ENCODE measurements at places on chromosomes 5 and 9.

DNA sequence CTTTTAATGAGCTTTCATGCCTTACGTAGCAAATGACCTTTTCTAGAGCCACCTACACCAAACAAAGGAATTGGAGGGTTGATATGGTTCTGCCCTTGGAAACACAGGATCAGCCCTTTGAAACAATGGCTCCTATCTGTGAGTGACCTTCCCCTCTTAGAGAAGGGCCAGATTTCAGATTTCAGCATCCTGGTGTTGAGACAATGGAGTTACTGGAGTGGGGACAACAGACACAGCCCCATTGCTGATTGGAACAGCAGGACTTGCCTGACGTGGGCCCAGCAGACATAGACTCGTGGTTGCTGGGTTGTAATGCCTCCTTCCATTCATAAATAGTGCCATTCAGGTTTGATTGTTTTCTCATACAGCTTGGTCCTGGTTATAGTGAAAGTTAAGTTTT lies 96.0 kb downstream of the GALNT10 start:
- DNase-seq, result no peak

GRCh38 chr5:137743031-137743640 lies 7.2 kb upstream of the KLHL3 start:
- DNase-seq, result peak; percentile 68

DNA sequence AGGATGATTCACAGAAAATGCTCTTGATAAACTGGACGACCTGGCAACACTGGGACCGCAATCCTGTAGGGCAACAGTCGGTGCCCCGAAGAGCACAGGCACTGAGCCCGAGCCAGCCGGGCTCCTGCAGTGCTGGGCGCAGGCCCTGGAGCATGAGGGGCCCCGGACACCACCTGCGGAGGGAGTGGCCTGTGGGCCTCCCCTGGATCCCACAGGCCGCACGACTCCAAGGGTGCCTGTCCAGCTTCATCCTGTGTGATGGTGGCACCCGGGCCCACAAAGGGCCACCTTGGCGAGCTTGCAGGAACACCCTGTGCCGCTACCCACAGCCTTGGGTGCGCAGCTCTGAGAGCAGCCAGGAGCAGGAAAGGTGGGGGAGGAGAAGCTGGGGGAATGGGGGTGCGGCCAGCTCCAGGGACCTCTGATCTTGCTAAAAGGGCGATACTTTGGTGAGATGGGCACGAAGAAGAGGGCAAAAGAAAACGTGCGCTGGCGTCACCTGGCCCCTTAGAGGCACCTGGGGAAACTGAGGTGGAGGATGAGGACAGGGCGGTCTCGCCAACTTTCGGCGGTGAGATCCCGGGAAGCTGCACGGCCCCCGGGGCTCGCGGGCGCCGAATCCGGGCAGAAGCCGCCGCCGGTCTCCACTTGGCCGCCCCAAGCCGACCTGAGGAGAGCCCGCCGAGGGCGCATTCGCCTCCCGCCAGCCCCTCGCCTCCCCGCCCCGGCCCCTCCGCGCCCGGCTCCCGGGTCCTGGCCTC lies 722 bp downstream of the TBC1D9B start:
- DNase-seq, result peak; percentile 40

- peak; percentile 51 for DNase-seq
Measured at GRCh38 chr5:72005671-72006070, 101.6 kb upstream of the MAP1B start.

DNA sequence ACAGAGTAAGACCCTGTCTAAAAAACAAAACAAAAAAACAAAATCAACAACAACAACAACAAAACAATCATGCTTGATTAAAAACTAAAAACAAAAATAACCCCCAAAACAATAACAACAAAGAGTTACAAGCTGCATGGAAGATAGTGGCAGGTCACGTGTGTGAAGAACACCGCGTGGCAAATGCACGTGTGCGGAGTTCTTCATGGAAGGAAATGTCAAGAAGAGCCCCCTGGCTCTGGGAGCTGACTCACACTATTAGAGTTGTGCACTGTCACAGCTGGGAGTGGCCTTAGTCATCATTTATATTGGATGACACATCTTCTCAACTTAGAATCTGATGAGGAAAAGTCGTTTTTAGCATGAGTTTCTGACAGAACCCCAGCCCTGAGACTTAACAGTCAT lies 110.5 kb downstream of the JMY start:
- DNase-seq, result no peak

DNA sequence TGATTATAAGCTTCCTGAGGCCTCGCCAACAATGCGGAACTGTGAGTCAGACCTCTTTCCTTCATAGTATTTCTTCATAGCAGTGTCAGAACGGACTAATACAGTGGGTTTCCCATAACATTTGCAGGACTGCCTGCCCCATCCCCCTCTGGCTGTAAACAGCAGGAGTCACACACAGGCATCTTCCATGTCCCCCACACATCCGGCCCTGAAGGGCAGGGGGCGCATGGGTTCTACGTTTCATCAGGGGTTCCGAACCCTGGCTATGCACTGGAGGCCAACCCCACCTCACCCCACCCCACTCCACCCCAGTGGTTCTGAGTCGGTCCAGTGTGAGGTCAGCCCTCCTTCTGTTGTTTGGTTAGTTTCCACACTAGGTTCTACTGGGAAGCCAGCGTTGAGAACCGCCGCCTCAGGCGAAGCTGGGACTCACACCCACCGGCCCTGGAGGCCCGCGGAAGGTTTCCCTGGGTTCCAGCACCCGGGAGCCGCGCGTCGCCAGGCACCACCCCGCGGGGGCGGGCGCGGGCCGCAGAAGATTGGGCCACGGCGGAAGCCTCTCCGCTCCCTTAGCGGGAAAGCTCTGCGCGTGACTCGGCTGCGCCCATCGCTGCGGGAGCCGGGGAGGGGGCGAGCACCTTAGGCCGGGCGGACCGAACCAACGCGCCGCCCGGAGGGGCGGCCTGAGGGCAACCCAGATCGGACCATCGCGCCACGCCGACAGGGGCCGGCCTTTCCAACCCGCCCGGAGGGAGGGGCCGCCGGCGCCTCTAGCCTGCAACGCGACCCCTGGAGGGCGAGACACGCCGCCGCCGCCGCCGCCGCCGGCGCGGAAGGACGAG lies at the start of gene RUSC2:
TSS of gene RUSC2 (plus strand) at position 799 of the 842 bp plus-strand sequence. CDS start 56,411 bp downstream, outside the sequence.
- peak; percentile 73 for DNase-seq

Data from NCI-H1417 (cell line).